ENCODE measurements at places on chromosomes 11 and 22. TPM values are rescaled to one million over a fixed set of nuclear protein-coding genes. Genes with fewer than 3 reads are reported as not detected.

P2RX6 gene
- 1.7 TPM for total RNA-seq

SLC37A2 gene
- 22.6 TPM for total RNA-seq

DNA sequence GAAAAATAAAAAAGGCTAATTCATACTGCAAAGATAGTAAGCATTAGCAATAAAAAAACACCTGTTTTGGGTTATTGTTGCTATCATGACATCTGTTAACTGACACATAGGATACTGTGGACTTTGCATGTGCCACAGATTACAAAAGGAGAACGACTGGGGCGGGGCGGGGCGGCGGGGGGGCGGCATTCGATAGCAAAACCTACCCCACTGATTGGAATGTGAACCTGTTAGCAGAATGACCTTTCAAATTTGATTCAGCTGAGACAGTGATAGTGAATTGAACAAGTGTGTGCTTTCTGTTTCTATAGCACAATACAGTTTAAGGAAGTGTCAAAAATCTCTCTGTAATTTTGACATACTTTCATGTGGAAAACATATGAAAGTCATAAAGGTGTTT lies 14.9 kb downstream of the MMP20 start:
- DNase-seq = no peak

DNA sequence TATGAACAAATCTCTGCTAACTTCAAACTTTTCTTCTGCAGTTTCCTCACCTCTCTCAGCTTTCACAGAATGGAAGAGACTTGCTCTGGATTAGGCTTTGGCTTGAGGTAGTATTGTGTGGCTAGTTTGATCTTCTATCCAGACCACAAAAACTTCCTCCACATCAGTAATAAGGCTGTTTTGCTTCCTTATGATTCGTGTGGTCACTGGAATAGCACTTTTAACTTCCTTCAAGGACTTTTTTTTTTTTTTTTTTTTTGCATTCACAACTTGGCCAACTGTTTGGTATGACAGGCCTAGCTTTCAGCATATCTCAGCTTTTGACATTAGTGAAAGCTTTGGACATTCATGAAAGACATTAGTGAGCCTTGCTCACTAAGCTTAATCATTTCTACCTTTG lies 47.5 kb upstream of the LRRC55 start:
- DNase-seq = no peak

DNA sequence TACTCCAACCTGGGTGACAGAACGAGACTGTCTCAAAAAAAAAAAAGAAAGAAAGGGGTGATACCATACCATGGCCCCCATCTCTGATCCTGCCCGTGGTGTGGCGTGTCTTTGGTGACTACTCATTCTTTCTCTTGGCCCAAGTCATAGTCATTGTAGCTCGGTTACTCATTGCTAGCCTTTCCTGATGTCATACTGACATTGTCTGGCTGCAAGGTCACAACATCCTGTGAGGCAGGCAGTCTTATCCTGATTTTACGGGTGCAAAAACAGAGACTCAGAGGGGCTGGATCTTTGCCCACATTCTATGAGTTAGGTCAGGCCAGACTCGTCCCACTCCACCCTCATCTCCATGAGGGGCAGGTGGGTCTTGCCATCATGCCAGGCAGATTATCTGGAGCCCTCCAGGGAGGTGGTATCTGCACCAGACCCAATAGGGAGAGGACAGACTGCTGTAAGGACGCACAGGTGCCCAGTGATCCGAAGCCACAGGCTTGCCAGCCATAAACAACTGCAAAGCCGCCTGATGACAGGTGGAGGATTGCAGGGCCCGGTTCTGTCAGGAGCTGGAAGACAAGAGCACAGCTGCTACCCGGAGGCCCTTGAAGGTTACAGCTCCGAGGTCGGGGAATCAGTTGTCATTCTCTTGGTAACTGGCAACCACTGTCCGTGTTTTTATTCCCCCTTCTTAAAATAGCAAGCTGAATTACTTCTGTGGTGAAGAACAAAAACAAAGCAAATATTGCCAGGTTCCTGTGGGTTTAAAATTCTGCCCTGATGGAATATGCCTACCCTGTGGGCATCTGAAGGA lies 13.8 kb downstream of the TOM1 start:
- no peak for DNase-seq

GRCh38 chr11:36703055-36703404 lies 105.0 kb upstream of the RAG2 start:
- no peak for DNase-seq

DNA sequence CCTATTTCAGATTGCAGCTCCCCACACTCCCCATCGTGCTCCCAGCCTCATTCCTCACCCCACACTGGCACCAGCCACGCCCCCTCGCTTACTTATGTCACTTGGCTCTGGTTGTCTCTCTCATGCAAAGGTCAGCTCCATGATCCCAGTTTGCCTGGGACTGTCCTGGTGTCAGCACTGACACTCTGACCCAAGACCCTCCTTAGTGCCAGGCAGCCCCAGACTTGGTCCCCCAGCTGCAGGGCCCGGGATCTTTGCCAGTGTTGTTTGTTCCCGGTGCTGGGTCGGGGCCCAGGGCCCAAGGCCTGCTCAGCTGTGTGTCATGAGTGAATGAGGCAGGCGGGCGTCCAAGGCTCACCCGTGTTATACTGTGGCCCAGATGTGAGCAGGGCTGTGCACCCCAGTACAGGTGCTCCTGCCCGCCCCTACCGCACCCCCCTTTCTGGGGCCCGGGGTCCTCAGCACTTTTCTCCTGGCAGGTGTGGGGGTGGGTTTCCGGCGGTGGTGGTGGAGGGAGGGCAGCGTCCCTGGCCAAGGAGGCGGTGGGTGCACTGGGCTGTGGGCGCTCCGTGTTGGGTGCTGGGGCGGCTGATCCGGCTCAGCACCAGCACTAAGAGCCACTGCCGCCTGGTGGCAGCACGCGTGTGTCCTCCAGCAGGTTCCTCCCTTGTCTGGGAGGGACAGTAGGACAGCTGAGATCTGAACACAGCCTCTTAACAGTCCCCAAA lies 19.5 kb downstream of the IL17REL start:
- peak; percentile 72 for DNase-seq

DNA sequence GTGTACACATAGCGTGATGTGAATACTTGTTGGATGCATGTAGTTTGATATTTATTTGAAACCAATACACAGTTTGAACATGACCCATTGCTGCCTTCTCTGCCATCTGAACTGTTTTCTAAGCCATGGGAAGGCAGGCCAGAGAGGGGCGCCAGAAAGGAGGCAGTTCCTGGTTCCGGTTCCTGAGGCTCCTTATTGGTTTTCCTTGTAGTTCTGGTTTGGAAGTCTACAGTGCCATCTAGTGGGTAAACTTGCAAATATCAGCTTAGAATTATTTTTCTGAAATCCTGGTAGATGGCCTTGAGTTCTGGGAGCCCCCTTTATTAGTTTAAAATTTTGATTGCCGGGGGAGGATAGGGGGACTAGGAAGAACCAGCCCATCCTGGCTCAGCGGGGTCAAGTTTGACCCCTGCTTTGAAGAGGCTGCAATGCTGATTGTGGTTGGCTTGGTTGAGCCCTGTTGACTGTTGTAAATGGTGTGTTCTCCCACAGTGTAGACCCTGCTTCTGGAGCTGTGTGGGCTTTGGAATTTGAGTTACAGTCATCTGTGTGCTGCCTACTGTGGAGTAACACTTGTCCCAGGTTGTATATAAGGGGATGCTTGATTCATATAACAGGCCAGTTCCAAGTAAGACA lies 48.4 kb downstream of the GRAMD1B start:
- no peak for DNase-seq

- no peak for DNase-seq
Measured at GRCh38 chr11:9104580-9104979, 13.2 kb upstream of the SCUBE2 start.

GRCh38 chr11:94678236-94678635 lies 89.9 kb upstream of the AMOTL1 start:
- no peak for DNase-seq

- DNase-seq = peak; percentile 44
Measured at GRCh38 chr11:44049832-44050231, 2.1 kb downstream of the ACCSL start.

- DNase-seq = no peak
Measured at GRCh38 chr11:29616611-29617010, 400.2 kb downstream of the KCNA4 start.

DNA sequence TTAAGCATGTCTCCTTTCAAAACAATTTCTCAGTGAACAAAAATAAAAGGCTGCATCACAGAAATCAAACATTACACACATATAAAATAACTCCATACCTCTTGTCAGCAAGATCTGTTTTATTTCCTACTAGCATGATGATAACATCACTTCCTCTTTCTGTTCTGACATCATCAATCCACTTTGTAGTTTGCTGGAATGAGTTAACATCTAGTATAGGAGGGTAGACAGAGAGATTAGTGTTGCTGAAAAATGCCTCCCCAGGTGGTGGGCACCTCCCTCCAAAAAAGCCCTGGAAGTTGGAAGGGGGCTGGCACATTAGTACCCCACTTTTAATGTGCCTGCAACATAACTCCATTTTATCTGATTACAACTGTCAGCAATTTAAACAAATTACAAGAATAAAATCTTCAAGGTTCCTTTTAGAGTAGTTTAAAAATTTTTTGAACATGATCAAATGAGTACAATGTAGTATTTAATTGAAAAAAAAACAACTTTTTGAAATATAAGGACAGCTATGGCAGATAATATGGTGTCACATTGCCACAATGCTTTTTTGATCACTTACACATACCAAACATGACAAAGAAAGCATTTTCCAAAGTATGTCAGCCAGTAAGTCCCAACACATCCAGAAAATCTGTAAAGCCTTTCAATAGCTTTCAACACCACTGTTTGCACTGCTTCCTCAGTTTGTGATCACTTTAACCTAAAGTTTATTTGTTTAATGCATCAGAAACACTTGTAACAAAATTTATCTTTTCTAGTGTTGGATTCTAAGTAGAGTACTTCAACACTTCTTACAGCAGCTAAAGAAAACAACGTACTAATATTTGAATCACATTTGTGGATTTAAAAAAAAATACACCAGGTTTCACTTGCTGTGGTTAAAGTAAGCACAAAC lies 44.5 kb downstream of the RAB6A start:
- no peak for DNase-seq

DNA sequence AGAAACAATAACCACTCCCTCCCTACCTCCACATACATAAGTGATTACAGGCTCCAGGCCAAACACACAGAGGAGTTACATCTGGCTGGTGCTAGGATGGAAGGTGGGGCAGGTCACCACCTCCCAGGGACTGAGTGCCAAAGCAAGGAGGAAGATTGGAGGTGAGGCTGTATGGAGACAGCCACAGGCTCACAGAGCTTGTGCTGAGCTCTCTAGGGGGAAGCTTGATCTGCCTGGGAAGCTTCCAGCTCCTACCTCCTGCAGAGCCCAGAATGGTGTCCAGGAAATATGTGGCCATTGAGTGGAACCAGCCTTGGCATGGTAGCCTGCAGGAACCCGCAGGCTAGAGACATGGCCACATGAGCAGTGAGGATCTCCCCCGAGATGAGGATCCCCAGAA lies 3.6 kb upstream of the MED15 start:
- no peak for DNase-seq

DNA sequence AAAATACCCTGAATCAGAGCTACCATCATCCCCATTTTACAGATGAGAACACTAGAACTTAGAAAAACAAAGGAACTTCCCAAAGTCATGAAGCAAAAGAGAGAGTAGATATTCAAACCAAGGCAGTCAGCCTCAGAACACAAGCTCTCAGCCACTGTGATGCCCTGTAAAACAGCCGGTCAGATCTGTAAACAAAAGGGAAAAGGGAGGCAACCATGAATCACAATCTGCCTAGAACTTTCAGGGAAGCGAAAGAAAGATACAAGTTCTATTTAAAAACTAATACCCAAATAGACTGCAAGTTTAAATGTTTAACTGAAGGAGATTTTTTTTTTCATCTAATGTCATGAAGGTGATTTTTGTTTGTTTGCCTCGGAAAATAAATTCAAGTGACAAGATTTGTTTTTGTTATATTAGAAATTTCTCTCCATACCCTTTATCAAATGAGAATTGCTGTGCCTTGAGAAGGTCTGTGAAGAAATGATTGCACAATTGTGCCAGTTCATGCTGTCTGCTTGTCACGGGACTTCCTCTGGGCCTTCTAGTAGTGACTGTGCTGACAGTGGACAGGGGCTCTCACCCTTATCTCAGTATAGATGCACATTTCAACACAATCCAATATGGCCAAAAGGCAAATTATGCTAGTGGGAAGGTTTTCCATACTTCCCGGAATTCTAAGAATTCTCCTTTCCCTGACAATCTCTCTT lies 11.7 kb downstream of the SAA1 start:
- DNase-seq = no peak

DNA sequence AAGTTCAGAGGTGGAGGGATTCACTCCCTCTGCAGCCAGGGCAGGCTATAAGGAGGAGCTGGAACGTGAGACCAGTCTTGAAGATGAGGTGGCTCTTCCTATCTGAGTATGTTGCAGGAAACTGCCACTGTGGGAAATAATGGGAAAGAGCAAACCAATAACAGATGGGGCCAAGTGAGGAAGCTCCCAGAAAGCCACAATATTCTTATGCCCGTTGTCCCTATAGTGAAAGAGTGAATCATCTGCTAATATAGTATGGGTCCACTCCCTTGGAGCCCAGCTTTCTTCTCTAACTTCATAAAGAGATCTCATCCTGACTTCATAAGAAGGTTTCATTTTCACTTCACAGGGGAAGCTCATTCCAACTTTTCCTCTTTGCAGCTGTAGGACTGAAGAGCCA lies 206.4 kb downstream of the BLID start:
- DNase-seq = no peak

DNA sequence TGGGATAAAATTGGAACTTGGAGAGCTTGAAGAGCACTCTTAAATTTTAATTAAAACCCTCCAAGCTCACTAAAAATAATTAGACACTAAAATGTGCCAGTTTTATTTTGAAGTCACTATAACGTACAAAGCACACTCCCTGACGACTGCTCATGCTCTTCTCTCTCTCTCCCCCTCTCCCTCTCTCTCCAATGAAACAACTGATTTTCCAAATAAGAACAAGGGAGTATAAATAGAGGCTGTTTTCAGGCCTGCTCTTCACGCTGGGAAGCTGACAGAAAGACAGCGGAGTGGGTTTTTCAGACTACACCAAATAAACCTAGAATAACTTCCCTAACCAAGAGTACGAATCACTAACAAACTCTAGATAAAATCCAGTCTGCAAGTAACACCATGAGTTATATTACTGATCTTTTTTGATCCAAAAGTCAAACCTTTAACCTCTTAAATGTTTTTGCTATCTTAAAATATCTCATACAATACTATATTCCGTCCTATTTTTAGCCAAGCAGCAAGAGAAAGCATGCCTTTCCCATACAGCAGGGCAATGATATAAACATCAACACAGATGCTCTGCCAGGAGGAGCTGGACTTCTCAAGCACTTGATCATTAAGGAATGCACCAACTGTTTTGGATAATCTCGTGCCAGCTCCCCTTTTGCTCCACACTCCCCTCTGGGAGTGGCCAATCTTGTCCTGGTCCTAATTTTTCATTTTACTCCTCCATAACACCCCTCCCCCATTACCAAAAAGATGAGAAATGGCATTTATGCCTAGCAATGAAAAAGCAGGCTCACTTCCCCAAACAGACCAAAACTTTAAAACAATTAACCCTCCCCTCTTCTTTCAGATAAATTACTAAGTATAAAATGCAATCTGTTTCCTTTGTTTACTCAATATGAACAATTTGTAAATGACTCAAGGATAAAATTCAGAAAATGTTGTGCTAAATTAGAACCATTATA lies 116.9 kb downstream of the SOX6 start:
- DNase-seq = no peak

Data from vagina (tissue), 2 donors.